Stimulated activated CD4-positive, alpha-beta T cell treated with anti-CD3 and anti-CD28 coated beads, Interleukin-1b, Interleukin-23, amount 100 ng/mL, for 1 hour (primary cell): ENCODE measurements at places on chromosomes 12 and 14.

DNA sequence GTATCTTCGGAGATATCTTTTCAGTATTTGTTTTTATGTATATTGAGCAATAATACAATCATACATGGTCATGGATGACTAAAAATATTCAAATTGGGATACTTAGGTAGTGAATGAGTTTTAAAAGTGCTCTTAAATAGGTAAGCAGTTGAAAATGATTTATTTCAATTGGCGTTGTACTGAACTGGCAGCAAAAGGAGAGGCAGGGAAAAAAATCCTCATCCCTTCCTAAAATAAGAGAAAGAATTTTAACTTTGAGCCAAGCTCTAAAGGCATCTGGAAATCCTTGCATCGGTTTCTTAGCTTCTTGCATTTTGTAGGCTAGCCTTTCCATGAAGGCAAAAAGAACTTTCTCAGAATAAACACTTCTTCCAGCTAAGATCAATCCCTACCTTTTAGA, 125.2 kb downstream of the MGST1 start:
- DNase-seq: no peak

GRCh38 chr14:59283361-59283760, 94.9 kb downstream of the DAAM1 start:
- no peak for DNase-seq

DNA sequence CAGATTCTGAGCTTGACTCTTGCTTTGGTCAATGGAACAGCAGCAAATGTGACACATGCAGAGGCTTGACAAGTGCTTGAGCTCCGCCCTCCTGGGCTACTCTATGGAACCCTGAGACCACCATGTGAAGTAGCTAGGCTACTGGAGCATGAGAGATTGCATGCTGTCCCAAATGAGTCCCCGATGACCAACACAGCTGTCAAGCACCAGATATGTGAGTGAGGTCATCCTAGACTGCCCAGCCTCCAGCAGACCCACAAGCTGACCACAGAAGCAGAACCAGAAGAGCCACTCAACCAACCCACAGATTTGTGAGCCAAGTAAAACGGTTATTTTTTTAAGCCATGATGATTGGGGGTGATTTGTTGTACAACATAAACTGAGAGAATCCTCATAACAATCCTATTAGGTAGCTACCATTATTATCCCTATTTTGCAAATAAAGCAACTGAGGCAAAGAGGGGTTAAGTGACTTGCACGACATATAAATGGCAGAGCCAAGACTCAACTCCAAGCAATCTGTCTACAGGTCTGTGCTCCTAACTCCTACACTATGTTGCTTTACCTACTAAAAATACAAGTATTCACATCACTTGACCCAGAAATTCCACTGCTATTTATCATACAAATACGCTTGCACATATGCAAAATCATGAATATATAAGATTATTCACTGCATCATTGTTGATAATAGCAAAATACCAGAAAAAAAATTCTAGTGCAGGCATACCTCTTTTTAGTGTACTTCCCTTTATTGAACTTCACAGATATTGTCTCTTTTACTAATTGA, 136.2 kb downstream of the NDUFA12 start:
- no peak for DNase-seq

GRCh38 chr14:62409626-62410300, 635.5 kb downstream of the KCNH5 start:
- DNase-seq: no peak

GRCh38 chr12:67981287-67982162, 7.7 kb upstream of the IFNG-AS1 start:
- DNase-seq: no peak

GRCh38 chr12:25320123-25321006, 69.6 kb upstream of the KRAS start:
- DNase-seq: no peak

DNA sequence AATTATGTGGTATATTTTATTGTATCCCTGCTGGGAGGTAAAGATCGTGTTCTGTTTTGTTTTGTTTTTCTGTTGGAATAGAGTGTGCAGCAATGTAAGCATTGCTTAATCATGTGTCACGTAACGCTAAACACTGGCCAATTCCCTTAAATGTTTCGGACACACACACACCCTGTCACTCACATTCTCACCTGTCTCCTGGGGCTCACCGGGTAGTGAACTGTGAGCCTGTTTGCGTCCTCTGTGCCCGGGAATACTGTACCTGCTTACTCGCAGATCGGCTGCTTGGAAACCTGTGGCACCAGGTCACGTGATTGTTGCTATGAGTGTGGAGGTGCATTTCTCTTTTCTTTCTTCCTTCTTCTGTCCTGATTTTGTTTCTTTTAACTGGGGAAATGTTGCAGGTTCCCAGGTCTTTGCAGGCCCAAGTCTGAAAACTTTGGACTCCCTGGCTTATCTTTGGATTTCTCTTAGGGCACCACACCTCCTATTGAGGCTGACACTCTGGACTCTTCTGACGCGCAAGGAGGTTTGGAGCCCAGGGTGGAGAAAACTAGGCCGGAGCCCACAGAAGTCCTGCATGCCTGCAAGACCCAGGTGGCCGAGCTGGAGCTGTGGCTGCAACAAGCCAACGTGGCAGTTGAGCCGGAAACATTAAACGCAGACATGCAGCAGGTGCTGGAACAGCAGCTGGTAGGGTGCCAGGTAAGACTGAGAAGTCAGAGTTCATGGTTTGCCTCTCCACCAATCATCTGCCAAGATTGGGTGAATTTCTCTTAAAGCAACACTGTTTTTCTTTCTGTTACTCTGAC, 181.1 kb downstream of the ESR2 start:
- no peak for DNase-seq

GRCh38 chr12:59636945-59637691, 41.3 kb downstream of the SLC16A7 start:
- DNase-seq: no peak

GRCh38 chr14:74667758-74668157, 45.1 kb downstream of the AREL1 start:
- no peak for DNase-seq

DNA sequence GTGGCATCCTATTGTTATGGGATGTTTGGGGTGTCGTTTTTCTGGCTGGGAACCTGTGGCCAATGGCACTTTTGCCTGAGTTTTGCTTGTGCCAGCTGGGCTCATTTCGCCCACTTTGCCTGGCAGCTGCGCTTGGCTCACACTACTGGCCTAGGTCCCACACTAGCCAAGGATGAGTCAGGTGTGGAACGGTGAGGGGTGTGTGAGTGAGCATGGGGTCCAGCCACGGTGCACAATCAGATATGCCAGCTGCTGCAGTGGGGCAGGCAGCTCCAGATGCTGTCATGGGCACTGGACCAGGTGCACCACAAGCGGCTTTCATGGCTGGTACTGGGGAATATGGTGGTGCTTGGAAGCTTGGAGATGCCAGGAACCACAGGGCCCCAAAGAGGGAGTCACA, 21.5 kb downstream of the TRHDE start:
- no peak for DNase-seq

DNA sequence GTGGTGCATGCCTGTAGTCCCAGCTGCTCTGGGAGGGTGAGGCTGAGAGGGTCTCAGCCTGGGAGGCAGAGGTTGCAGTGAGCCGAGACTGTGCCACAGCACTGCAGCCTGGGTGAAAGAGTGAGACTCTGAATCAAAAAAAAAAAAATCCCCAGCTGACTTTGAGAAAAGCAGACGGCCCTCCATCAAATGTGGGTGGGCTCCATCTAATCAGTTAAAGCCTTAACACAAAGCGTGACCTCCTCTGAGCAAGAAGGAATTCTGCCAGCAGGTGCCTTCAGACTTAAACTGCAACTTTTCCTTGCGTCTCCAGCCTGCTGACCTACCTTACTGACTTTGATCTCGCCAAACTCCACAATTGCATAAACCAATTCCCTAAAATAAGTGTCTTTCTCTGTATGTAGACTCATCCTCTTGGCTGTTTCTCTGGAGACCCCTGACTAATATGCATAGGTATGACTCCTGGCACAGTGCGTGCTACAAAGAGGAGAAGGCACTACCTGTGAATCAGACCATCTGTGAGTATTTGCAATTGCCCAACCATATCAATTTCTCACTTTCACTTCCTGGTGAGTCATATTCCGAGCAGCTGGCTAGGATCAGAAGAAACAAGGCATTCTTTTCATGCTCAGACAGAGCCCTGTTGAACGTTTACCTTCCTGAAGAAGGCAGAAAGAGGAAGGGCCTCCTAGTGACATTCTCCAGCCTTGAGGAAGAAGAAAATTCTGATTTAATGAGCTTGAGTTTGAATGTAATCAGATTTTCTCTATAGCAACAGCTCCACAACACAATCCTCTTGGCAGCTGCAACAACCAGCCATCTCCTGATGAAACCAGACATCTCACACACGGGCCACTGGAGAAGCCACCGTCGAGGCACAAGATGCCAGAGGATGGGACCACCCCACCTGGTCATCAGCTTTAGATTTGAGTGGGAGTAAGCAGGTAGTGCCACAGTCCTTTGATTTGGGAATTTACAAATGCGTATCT, 54.3 kb downstream of the CLMN start:
- no peak for DNase-seq

DNA sequence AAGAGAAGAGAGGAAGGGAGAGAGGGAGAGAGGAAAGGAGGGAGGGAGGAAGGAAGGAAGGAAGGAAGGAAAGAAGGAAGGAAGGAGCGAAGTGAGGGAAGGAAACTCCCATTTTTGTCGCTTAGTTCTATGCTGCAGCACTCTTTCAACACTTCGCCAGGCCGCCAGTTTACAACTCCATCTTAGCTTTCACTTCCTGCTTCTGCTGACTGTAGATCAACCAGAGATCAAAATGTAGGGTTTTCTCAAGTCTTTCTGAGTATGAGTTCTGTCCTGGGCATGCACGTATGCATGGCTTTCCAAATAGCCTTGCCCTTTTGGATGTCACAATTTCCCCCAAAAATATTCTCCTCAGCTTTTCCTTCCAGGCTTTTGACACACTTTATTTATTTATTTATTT, 723.4 kb downstream of the TRHDE start:
- no peak for DNase-seq

DNA sequence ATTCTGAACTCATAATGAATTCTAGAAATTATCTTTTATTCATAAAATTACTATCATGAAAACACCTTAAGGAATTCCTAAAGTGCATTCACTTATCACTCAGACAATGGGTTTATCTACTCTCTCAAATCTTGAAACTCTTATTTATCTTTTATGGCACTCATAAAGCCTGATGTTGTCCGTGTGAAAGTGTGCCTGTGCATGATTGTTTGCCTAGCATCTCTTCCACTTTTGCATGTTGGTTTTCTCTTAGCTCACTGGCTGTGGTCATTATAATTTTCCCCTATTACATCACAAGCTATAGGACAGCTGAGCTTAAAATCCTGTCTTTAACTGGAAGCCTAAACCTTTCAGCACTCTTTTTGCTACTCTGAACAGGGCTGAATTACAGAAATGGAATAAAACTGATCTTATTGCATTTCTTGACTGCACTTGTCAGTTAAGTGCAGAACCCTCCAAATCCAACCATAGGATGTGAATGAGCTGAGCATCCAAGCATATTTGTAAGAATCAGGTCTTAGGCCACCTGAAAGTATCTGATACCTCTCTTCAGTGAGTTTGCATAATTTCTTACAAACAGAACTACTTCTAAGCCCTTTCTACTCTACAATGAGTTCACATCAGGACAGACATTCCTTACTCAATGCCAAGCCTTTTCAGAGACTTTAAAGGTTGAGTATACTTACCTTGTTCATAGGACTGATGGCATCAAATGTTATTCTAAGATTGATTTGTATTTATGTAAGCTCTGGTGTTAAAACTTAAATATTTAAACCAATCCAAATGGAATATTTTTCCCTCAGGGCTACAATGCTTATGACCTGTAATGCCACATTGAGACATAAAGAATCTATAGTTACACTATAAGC, 221.2 kb upstream of the KITLG start:
- no peak for DNase-seq

- DNase-seq: no peak
These were observed 17.0 kb downstream of the NAA25 start for GRCh38 chr12:112091563-112091962.

- DNase-seq: no peak
These were observed 22.8 kb downstream of the CPM start for GRCh38 chr12:68910128-68910527.
